Right ventricle myocardium inferior (tissue), 1 donor: ENCODE measurements at places on chromosomes 2 and 18. TPM values are rescaled to one million over a fixed set of nuclear protein-coding genes. Genes with fewer than 3 reads are reported as not detected.

Gene ATL2
- 31.7 TPM for total RNA-seq

Gene SERPINB4
- not detected for total RNA-seq

Gene CDK15
- total RNA-seq = 0.35 TPM

Gene UCN
- 0.84 TPM for total RNA-seq

Gene CXCR2
- total RNA-seq = 1.5 TPM

Gene CCDC138
- total RNA-seq = 1.2 TPM

Gene RAD51AP2
- total RNA-seq = 0.11 TPM

Gene RBM44
- total RNA-seq = 0.30 TPM

Gene SCG2
- total RNA-seq = not detected

Gene CTNNA2
- not detected for total RNA-seq
